ENCODE measurements at places on chromosomes 13 and 19. TPM values are rescaled to one million over a fixed set of nuclear protein-coding genes. Genes with fewer than 3 reads are reported as not detected.

DNA sequence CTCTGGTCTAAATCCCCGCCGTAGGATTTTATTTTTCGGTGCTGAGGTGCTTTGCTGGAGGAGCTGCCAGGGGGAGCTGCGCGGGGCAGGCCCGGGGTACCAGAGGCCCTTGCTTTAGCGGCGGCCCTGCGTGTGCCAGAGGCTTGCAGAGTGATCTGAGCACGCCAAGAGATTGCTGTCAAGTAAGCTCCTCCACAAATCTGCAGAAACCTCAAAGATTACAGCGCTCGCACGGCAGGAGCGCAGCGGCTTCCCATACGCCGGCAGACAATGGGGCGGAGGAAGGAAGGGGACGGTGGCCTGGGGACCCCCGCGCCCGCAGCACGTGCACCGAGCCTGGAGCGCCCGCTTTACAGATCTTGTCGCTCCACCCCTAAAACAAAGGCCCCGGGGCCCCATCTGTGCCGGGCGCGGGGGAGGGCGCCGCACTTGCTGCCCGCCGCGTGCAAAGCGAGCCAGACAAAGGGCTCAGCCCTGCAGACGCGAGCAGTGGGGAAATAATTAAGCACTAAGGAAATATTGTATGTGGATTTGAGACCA lies 9.1 kb upstream of the C19orf12 start:
- peak; percentile 1 for DNase-seq

DNA sequence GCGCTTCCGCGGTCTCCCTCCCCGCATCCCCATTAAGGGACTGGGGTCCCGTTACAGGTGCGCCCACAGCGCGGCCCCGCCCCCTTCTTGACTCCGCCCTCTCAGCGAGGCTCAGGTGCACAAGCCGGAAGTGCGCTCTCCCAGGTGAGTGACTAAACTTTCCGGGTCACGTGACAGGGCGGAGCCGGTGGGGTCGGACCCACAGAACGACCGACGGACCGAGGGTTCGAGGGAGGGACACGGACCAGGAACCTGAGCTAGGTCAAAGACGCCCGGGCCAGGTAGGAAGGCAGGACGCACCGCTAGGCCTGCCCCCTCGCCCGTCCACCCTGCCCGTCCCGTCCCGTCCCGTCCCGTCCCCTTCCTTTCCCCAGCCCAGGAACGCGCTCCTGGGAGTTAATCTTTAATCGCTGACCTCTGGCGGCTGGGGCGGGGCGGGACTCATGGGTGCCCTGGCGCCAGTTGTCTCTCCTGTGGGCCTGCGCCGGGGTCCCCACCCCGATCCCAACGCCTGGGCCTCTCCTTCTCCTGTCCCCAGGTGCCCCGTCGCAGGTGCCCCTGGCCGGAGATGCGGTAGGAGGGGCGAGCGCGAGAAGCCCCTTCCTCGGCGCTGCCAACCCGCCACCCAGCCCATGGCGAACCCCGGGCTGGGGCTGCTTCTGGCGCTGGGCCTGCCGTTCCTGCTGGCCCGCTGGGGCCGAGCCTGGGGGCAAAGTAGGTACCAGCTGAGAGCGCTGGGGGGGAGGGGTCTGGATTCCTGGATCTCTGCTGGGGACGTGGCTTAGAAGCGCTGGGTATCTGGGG lies at the start of gene CRB3:
TSS of gene CRB3 (plus strand) at position 202 of the 804 bp plus-strand sequence. CDS start at position 633, 431 bp downstream.
- no peak for DNase-seq

DNA sequence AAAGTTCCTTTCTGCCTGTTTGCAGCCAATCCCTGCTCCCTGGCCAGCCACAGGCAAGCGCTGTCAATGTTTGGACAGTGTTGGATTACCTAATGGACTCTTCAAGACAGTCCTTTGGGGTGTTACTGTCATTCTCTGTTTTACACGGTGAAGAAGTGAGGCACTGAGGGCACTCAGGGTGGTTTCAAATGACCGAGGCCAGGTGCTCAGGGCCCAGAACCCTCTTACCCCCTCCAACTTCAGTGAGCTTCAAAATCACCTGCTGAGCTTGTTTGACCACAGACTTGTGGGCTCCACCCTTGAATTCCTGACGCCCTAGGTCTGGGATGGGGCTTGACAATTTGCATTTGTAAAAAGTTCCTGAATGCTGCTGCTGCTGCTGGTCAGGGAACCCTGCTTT lies 97.9 kb downstream of the GGACT start:
- peak; percentile 41 for DNase-seq

- DNase-seq = no peak
These were observed 17.6 kb upstream of the RASA3 start for GRCh38 chr13:114149774-114150740.

DNA sequence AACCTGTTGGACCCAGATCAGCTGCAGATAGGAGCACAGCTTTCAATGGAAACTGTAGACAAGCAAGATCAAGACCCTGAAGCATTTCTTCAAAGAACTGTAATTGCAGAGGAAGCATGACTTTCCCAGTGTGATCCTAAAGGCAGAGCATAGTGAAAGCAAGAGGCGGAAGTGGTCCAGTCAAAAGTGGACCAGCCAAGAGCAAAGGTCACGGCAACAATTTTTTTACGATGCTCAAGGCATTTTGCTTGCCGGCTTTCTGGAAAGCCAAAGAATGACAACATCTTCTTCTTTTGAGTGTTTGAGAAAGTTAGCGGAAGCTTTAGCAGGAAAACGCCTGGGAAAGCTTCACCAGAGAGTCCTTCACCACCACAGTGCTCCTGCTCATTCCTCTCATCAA lies 111.6 kb downstream of the RNF17 start:
- DNase-seq = no peak

GRCh38 chr19:12984683-12985048 lies 10.6 kb upstream of the NFIX start:
- DNase-seq = peak; percentile 20

The LIPE gene
- total RNA-seq = 2.8 TPM

The RCBTB1 gene
- 24.9 TPM for total RNA-seq

GRCh38 chr19:44003461-44004009 lies 778 bp downstream of the ZNF230 start:
- DNase-seq = no peak

DNA sequence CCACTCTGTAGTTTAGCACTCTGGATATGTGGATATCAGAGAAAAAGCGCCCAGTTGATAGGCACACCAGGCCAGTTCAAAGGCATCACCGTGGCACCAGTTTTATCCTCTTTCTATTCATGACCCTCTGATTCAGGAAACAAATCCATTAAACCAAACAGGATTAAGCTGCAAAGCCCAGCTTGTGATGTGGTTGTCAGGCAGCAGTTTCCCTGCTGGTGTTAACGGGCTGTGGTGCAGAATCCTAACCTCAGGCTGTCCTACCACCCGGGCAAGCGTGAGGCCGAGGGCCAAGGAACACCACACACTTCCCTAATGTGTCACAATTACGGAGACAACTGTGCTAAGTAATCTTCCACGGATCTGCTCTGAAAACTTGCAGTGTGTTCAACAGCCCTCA lies 209.1 kb downstream of the OLFM4 start:
- DNase-seq = no peak

- peak; percentile 9 for DNase-seq
These were observed 3.9 kb upstream of the ZNF135 start for GRCh38 chr19:58054901-58055874.

The PBX4 gene
- total RNA-seq = 1.1 TPM

- no peak for DNase-seq
These were observed 2.2 kb downstream of the CD70 start for GRCh38 chr19:6588508-6589345.

- DNase-seq = no peak
These were observed 225.9 kb downstream of the OLFM4 start for GRCh38 chr13:53254500-53254899.

- no peak for DNase-seq
These were observed 7.5 kb upstream of the ZBTB32 start for GRCh38 chr19:35696835-35697234.

DNA sequence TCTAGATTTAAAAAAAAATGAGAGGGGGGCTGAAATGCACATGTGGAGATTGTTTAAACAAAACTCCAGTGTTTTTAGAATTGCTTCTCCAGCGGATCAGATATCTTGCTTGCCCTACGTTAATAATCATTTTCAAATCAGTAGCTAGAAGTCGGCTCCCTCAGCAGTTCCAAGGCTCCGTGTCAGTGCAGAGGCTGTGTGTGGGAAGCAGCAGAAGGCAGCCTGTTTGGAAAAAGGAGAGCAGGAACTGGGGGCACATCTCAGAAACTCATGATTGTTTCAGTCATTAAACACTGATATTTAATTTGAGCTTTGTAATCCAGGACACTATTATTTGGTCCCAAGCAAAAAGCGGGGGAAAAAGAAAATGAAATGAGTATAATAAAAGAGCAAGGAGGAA lies 50.9 kb downstream of the SOX21 start:
- no peak for DNase-seq

DNA sequence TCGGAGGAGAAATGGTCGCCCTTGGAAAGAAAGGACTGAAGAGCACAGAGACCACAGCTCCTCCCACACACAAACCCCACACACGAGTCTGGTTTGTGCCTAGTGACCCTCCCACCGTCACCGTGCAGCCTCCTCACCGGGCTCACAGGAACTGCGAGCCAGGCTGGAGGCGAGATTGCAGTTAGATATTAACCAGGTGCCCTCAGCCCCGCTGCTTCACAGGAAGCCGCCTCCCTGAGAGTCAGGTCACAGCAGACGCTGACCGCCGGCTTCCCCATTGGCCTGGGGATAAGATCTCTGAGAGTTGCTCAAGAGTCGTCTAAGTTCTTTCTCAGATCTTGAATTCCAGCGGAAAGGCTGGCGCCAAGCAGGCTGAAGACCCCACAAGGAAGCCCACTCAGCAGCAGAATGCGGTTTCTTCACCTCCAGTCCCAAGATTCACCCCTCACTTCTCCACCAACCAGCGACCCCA lies 870 bp downstream of the ZNF44 start:
- DNase-seq = peak; percentile 67

The ZNF284 gene
- total RNA-seq = 3.0 TPM

- DNase-seq = no peak
These were observed at the start of gene FCER2 for GRCh38 chr19:7701654-7702457. FCER2 (minus strand) TSS chr19:7702131; CDS start chr19:7699760, 2,371 bp downstream.

GRCh38 chr13:66405908-66406802 lies 824.0 kb downstream of the PCDH9 start:
- DNase-seq = peak; percentile 96

The SOX1 gene
- not detected for total RNA-seq

DNA sequence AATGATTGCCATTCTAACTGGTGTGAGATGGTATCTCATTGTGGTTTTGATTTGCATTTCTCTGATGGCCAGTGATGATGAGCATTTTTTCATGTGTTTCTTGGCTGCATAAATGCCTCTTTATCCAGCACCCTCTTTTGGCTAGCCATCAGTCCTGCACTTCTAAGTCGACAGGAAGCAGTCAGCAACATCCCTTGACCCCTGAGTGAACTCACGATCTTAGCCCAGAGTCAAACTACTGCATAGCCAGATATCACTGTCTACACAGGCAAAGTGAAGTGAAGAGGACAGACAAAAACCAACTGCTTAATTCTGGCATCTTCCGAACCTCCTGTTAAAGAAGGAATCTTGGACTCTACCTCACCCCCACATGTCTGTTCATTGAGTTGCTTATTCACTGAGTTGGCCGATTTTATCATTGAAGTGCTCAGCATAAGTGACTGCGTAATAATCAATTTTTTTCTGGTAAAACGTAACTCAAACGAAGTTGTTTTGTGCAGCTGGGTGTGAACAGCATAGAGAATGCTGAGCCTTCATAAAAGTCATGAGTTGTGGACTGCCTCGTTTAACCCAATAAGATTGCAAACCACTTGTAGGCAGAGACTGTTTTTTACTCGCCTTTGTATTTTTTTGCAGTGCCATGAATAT lies 304.2 kb downstream of the COG6 start:
- DNase-seq = peak; percentile 28

The RPL21 gene
- total RNA-seq = 812 TPM

GRCh38 chr19:49782515-49782914 lies 15.7 kb downstream of the AP2A1 start:
- DNase-seq = no peak

The SULT2A1 gene
- not detected for total RNA-seq

Measured in LHCN-M2 (cell line).